ENCODE measurements at places on chromosomes 16 and 17.

DNA sequence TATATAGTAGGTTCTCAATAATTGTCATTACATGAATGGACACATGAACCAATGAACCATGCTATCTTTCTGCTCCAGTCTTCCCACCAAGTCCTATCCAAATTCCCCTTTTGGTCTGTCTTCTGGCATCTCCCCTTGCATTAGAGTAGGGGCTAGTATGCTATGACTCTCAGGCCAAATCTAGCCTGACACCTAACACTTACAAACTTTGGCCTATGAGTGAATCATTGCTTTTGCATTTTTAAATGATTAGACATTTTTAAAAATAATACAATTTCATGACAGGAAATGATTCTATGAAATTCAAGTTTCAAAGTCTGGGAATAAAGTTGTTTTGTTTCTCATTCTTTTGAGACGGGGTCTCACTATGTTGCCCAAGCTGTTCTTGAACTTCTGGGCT, 102.5 kb upstream of the MAF start:
- no peak for DNase-seq

GRCh38 chr16:84884596-84885341, 65.0 kb downstream of the CRISPLD2 start:
- DNase-seq: no peak

DNA sequence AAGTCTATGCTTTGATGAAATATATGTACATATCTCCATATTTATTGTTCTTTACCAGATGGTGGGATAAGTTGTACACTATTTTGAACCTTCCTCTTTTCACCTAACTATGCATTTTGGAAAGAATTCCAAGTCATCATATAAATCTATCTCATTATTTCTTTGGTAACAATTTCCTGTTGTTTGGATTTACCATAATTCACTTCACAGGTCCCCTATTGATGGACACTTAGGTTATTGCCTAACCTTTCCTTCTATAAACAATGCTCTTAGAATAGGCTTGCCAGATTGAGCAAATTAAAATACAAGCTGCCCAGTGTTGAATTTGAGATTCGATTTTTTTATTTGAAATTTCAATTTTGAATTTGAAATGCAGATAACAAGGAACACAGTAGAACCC, 28.9 kb upstream of the DHX8 start:
- DNase-seq: no peak

GRCh38 chr16:9996221-9996620, 186.0 kb downstream of the GRIN2A start:
- DNase-seq: no peak

- no peak for DNase-seq
Observed at GRCh38 chr16:88640498-88641247, 2.3 kb downstream of the IL17C start.

DNA sequence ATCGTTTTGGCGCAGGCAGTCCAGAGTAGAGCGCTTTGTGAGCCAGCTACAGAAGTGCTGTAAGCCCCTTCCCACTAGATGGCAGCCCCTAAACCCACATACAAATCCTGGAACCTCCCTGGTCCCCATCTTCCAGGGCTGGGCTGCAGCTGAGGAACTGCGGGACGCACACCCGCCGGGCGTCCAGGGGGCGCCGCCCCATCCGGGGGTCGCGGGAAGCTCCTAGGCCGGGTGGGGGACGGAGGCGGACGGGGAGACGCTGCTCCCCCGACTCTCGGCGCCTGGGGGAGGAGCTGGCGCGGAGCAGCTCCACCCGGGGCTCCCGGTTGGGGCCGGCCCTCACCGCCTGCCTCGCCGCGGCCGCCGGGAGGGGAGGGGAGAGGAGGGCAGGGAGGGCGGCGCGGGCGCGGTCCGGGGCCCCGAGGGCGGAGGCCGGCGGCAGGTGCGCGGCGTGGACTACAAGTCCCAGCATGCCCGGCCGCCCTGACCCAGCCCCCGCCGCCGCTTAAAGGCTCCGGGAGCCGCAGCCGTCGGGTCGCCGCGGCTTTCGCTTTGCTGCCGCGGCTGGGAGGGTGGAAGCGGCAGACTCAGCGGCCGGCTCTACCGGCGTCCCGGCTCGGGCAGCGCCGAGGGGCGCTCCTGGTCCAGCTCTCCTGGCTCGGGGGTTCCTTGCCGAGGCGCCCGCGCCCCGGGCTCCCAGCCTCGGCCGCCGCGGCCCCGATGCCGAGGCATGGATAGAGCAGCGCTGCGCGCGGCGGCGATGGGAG, at the start of gene KSR1:
TSS of gene KSR1 (plus strand) at position 535 of the 767 bp plus-strand sequence. CDS start at position 731, 196 bp downstream.
- peak; percentile 52 for DNase-seq

DNA sequence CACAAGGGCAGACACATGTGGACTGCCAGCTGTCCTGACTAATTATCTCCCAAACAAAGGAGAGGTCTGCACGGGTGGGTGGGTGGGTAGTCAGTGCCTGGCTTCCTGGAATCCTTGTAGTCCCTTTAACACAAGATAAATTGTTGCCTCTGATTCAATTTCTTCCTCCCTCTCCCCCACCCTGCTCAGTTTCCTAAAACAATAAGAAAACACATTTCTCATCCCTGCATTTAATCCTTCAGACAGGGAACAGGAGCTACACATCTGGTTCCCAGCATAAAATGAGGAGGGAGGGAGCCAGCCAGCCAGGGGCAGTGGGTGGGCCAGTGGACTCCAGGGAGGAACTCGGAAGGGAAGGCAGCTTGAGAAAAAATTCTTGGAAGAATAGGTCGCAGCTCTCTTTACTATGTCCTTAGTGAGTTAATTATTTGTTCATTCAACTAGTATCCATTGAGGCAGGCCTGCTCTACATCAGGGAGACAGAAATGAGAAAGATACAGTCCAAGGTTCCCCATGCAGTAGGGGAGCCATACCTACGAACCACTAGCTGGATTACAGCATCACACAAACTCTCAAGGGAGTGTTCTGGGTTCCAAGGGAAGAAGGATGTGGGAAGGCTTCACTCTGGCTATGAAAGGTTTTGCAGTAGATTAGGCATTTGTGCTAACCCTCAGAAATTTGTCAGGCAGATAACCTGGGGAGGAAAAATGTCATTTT, 58.3 kb downstream of the CCT6B start:
- no peak for DNase-seq

GRCh38 chr16:83704656-83705055, 103.1 kb upstream of the HSBP1 start:
- DNase-seq: no peak

DNA sequence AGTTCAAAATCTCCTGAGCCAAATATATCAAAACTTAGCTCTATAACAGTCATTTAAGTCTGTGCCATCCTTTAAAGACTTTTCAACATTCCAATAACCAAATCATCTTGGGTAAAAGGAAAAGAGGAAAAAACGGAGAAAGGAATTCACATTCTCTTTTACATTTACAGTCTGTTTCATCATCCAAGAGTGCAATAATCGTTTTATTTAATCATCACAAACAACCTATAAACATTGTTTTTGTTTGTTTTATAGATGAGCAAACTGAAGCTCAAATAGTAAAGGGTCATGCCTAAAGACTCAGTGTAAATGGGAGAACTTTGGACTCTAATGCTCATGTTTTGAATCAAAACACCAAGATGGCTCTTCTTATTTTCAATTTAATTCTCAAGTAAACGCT, 252.3 kb downstream of the TOX3 start:
- DNase-seq: no peak

GRCh38 chr16:58098207-58099096, 30.7 kb downstream of the CFAP20 start:
- DNase-seq: no peak

- DNase-seq: no peak
Observed at GRCh38 chr16:19137201-19138128, 23.7 kb downstream of the ITPRIPL2 start.

DNA sequence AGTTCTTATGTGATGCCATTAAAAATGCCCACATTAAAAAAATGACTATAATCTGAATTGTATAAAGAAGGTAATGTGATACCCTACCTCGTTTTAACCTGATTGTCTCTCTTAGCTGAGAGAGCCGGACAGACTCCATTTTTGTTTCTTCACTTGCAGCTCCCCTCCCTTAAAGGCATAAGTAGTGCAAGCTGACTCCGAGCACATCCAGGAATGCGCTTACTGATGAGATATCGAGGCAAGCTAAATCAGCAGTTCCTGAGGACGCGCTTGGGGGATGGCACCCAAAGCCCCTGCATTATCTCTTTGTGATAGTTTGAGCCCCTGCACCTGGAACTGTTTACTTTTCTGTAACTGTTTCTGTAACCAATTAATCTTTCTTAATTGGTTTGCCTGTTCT, 6.3 kb downstream of the KRT24 start:
- DNase-seq: no peak

All from stimulated activated CD8-positive, alpha-beta memory T cell treated with anti-CD3 and anti-CD28 coated beads, Interleukin-2, amount 100 ng/mL, for 1 hour (primary cell).